Stimulated activated CD4-positive, alpha-beta T cell treated with anti-CD3 and anti-CD28 coated beads, Interleukin-4, amount 100 ng/mL, for 1 hour (primary cell): ENCODE measurements at places on chromosomes 1 and 21.

GRCh38 chr1:65762081-65762862, 30.4 kb upstream of the PDE4B start:
- no peak for DNase-seq

GRCh38 chr1:9473032-9473807, 66.0 kb upstream of the SLC25A33 start:
- DNase-seq, result no peak

GRCh38 chr1:46724991-46725735, 6.2 kb upstream of the EFCAB14 start:
- peak; percentile 58 for DNase-seq

DNA sequence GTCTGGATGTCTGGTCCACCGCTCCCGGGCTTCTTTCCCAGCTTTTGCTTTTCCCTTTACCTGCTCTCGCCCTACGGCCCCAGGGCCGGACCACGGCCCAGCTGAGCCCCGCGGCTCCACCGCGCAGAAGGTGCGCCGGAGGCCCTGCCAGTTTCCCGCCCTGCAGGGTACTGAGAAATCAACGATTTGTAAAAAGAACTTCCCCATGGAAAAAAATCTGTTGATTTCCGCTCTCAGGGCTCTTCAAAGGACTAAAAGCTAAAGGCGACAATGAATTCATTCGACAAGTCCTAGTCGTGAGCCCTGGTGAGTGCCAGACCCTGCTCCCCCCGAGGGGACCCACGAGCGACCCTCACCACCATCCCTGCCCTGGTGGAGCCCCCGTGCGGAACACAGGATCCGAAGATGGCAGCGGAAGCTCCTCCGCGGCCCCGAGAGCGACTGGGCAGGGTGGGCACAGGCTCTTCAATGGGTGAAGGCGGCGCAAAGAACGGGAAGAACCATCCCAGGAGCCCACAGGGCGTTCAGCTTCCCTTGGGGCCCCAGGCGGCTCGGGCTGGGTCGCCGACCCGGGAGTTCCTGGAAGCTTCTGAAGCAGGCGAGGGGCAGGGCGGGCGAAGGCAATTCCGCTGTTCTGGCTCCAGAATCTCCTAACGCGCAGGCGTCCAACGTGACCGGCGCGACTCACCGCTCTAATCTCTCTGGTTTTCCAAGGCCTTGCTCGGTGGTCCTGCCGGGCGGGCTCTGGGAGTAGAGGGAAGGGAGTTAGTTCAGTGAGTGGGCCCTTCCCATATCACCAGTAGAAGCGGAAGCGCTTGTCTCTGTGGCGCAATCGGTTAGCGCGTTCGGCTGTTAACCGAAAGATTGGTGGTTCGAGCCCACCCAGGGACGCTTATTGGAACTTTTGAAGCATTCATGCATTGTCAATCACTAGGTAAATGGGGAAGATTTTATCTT, 6.6 kb upstream of the RNU1-2 start:
- peak; percentile 62 for DNase-seq

GRCh38 chr1:82330330-82330729, 529.6 kb downstream of the ADGRL2 start:
- no peak for DNase-seq

DNA sequence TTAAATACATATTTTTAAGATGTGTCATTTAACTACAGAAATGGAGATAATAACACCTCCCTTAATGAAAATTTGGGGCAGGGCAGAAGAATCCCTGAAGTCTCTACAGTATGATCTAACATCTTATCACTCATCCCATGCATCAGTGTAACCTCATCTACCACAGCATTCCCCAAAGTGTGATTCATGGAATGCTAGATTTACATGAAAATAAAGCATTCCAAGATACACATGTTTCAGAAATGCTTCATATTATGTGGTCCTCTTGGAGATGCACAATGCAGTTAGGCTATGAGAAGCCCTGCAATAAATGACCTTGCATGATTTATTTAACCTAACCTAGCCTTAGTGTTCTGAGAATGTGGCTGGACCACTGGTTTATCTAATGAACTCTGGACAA, 166.9 kb upstream of the SYT6 start:
- DNase-seq, result no peak

GRCh38 chr1:1677718-1678580, 14.6 kb downstream of the SLC35E2B start:
- peak; percentile 50 for DNase-seq

- no peak for DNase-seq
Observed at GRCh38 chr21:41614511-41614910, 106.6 kb upstream of the TMPRSS2 start.

DNA sequence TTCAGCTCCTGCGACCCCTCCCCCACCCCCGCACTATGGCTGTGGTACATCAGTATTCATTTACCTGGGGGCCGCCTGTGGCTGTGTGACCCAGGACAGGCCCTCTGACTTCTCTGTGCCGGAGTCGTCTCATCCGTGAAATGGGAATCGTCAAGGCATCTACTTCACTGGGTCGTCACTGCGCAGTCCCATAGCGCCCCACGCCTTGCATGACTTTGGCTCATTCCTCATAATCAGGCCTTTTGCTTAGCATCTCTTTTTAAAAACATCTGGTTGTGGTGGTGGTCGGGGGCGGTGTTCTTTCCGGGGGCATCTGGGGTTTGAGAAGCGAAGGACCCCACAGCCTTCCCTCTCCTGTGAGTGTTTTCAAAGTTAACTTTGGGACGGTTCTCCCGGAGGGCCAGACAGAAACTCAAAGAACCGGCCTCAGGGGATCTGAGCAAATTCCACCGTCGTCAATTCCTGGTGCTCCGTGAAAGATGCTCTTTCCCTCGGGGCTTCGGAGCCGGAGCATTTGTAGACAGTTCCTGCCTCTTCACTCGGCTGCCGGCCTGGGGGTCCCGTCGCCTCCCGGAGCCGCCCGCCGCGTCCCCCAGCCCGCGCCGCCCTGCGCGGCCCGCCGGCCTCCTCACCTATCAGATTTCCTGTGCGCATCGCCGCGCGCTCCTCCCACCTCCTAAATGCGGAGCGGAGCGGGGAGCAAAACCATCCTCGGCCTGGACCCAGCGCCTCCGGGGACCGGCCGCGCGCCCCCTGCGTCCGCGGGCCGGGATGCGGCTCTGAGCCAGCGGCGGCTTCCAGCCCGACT, at the start of gene B3GALT5:
Gene B3GALT5 (plus strand): TSS at position 708 of the 808 bp plus-strand sequence. CDS start 47,620 bp downstream, outside the sequence.
- no peak for DNase-seq

GRCh38 chr1:177032434-177032833, 132.1 kb downstream of the ASTN1 start:
- DNase-seq, result no peak

DNA sequence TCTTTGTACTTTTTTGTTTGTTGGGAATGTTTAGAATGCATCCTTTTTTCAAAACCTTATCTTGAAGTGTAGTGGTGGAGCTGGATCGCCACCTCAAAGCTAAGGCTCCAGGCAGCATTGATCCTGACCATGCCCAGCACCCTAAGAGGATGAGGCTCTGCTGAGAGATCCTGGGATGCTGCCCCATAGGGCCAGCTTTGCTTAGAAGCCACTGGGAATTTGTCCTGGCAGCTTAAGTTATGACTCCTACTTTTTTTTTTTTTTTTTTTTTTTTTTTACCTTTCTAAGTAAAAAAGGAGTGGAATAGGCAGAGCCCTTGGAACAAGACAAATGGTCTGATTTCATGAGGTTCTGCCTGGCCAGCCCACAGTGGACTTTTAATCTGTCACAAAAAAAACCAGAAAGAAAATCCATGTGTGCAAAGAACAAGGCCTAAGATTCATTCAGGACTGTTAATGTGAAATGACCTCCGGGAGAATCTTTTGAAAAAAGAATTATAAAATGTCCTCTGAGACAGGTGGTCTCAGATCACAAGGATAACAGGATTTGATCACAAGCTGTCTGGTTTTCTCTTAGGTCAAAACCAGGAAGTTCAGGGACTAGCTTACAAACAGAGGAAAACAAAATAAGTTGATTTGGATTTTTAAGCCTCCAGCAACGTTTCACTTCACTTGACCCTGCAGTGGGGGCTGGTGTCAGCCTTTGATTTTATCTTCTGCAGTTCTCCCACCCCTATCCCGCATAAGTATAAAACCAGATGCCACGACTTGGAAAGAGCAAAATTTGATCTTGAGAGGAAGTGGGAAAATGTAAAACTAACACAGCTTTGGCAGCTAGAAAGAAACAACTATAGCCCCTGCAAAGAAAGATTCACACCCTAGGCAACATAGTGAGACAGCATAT, 25.9 kb upstream of the RAP1A start:
- DNase-seq, result no peak

GRCh38 chr1:1620433-1621139, 5.3 kb downstream of the MIB2 start:
- no peak for DNase-seq

DNA sequence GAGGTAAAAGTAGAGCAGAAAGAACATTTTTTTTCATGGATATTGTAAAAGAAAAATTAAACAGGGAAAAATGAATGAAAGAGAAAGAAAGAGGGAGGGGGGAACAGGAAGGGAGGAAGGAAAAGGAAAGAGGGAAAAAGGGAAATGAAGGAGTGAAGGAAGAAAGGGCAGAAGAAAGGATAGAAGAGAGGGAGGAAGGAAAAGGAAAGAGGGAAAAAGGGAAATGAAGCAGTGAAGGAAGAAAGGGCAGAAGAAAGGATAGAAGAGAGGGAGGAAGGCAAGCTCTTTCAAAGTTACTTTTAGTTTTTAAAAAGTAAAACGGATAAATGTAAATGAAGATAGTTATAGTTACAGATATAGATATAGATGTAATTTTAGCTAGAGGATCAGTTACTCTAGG, 1676.7 kb downstream of the MRPL39 start:
- no peak for DNase-seq

DNA sequence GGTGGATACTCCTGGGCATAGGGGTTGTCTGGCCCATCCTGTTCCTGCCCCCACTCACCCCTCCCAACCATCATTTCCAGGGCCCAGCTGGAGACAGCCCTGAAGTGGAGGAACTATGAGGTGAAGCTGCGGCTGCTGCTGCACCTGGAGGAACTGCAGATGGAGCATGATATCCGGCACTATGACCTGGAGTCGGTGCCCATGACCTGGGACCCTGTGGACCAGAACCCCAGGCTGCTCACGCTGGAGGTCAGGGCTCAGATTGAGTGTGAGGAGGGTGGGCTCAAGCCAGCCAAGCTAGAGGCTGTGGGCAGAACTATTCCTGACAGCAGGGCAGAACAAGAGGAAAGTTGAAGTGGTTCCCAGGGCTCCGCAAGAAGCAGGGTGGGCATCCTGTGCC, 14.2 kb downstream of the RHOC start:
- DNase-seq, result no peak

DNA sequence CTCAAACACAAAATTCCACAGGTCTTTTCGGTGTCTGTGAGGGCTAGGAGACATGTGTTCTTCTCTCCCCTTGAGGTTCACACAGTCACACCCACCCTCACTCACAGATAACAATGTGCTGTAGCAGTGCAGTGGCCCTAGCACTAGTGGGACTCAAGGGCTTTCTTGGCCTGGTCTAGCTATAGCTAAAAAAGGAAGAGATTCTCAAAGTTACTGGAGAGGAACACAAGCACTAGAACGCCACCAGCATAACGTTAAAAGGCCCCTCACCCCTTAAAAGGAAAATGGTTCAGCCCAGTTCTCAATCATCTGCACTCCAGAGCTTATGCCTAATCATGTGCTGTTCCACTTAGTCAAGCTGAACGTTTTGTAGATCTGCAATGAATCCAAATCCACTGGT, 39.5 kb downstream of the RGS8 start:
- DNase-seq, result no peak
